Neural progenitor cell (in vitro differentiated cells): ENCODE measurements at places on chromosomes 13 and 19.

- DNase-seq = peak; percentile 89
These were observed 31.5 kb upstream of the HIF3A start for GRCh38 chr19:46265217-46265828.

- no peak for DNase-seq
These were observed 7.9 kb upstream of the FBXL3 start for GRCh38 chr13:77034881-77035280.

DNA sequence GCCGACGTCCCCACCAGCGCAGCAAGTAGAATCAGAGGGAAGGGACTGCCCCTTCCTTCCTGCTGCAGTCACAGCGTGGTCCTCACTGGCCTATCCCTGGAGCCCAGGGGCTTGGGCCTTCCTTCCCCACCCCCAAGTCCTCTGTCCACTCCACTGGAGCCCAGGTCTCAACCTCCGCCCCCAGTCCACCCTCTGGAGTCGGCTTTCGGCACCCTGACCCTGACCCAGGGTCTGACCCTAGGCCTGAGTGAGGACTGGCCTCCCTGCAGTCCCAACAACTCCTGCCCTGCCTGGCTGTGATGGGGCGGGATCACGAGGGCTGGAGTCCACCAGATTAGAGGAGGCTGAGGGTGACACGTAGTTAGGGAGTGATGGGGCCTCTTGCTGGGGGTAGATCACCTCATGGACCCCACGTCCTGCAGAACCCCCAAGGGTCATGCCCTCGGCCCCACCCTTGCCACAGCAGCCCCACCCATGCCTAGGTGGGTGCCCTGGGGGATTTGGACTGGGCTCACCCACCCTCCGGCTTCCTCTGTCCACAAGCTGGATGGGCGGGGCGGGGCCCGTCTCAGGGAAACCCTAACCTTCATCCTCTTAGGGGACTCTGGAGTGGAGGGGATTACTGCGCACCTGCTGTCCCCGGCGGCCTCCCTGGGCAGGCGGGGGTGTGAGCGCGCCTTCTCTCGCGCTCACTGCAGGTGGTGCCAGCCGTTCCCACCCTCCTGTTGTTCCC is 3.8 kb downstream of the RAX2 start:
- DNase-seq = no peak

DNA sequence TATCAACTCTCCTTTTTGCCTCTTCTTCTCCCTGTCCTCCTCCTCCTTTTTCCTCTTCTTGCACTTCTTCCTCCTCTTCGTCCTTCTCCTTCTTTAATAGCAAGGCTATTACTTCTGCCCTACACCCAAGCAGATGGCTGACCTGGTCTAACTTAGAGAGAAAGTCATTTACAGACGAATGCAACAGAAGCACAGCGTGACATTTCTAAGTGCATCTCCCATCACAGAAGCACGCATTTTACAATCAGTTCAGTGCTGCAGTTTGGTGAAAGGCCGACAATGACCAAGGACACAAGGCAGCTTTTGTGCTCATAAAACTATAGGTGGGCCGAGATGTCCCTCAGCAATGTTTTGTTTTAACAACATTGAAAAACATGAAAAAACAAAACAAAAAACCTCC is 231.5 kb downstream of the FGF14 start:
- DNase-seq = no peak

- DNase-seq = no peak
These were observed 50.5 kb downstream of the SGCG start for GRCh38 chr13:23231241-23231640.

DNA sequence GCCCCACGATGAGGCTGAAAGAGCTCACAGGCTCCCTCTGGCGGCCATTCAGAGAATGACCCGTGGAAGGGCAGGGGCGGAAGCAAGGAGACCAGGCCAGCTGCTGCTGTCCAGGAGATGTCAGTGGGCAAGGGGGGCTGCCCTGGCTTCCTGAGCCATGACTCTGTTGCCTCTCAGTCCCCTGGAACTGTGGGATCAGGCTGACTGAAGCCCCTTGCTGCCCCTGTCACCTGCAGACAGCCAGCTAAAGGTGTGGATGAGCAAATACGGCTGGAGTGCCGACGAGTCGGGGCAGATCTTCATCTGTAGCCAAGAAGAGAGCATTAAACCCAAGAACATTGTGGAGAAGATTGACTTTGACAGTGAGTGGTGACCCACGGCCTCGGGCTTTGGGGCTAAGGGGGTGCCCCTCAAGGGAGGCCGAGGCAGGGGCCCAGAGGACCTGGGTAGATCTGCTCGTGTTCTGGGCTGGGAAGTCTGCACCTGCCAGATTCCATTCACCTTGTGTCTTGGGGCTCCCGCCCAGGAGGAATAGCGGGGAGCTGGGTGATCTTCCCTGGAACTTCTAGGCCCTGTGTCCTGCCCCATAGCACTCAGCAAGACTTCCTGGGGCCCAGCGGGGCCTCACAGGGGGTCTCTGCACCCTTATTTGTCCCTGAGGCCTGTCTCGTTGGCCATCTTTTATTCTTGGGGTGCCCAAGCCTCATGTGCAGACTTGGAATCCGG is 12.5 kb upstream of the ACTN4 start:
- peak; percentile 67 for DNase-seq

DNA sequence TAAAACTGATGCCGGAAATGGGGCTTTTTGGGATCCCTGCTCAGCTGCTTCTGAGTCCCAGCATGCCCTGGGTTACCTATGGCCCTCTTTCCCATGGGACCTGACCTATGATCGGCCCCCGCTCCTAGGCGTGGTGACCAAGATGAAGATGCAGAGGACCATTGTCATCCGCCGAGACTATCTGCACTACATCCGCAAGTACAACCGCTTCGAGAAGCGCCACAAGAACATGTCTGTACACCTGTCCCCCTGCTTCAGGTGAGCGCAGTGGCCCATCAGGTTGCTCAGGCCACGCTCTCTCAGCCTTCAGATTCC is 1.5 kb downstream of the RPS11 start:
- DNase-seq = no peak

DNA sequence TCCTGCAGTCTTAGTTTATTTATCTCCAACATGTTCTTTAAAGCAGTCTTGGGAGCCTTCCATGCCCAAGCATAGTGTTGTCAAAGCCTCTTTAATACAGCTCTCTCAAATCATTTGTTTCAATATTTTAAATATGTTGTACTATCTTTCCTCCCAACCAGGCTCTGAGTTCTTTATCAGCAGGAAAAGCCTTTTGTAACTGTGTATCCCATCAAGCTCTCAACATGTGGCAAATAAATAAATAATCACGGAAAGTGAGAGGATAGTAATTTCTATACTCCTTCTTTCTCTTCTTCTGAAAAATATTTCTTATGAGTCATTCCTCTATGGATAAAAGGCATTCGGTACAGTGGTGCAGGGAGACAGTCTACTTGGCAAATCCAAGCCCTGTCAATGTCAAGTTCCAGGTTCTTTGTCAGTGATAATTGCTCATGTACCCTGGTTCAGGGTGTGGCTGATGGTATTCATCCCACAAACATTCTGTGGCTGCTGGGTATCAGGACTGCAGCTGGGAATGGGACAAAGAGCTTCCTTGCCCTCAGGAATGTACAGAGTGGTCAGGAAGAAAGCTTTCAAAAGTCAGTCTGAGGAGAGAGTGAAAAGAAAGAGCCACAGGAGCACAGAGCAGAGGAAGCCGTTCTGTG is 384.3 kb downstream of the EFNB2 start:
- DNase-seq = peak; percentile 63

DNA sequence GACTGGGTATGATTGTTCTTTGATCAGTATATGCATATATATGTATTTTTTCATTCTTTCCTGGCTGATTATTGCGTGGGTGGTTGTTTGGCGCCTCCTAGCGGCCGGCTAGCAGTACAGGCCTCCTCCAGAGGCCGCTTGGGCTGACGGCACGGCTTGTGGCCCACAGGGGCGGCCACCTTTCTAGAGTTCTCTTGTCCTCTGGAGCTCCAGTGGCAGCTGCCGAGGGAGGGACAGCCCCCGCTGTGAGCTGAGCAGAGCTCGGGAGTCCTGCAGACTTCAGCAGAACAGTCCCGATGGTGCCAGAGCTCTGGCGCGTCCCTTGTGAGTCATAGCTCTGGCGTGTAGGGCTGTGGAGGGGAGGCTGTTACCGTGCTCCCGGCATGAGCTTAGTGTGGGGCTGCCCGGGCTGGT is 22.5 kb upstream of the ZNF429 start:
- DNase-seq = peak; percentile 26

- DNase-seq = no peak
These were observed 29.6 kb downstream of the OLFM4 start for GRCh38 chr13:53058065-53058679.

DNA sequence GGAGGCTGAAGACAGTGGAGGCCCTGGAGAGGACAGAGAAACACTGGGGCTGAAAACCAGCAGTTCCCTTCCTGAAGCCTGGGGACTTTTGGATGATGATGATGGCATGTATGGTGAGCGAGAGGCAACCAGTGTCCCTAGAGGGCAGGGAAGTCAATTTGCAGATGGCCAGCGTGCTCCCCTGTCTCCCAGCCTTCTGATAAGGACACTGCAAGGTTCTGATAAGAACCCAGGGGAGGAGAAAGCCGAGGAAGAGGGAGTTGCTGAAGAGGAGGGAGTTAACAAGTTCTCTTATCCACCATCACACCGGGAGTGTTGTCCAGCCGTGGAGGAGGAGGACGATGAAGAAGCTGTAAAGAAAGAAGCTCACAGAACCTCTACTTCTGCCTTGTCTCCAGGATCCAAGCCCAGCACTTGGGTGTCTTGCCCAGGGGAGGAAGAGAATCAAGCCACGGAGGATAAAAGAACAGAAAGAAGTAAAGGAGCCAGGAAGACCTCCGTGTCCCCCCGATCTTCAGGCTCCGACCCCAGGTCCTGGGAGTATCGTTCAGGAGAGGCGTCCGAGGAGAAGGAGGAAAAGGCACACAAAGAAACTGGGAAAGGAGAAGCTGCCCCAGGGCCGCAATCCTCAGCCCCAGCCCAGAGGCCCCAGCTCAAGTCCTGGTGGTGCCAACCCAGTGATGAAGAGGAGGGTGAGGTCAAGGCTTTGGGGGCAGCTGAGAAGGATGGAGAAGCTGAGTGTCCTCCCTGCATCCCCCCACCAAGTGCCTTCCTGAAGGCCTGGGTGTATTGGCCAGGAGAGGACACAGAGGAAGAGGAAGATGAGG is 1.5 kb downstream of the PPP1R15A start:
- peak; percentile 0 for DNase-seq

DNA sequence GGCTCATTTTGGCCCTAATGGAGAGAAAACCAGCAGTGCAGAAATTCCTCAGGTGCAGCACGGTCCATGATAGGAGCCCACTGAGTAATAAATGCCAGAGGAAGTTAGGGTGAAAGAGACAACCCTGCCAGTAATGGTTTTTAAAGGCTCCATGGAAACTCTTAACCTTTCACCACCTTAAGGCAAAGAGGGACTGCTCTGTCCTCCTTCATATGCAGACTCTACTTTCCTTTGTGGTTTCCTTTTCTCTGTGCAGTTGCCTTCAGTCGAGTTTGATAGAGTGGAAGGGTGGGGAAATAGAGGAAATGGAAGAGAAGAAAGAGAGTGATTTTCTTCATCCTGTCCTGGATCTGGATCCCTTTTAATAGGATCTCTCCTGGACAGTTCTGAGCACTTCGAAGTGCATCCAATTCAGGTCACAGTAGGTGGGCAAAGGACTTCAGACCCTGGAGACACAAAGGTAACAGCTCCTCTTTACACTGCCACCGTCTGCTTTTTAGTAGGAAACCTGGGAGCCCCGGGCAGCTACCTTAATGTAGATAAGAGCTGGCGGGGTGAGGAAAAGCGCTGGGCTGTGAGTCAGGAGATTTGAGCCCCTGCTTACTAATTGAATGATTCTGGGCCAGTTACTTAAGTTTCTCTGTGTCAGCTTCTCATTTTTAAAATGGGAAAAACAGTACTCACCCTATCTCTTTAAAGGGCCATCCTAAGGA is 294.8 kb downstream of the KCNRG start:
- peak; percentile 19 for DNase-seq

GRCh38 chr13:42075517-42075916 is 27.1 kb downstream of the DGKH start:
- no peak for DNase-seq

DNA sequence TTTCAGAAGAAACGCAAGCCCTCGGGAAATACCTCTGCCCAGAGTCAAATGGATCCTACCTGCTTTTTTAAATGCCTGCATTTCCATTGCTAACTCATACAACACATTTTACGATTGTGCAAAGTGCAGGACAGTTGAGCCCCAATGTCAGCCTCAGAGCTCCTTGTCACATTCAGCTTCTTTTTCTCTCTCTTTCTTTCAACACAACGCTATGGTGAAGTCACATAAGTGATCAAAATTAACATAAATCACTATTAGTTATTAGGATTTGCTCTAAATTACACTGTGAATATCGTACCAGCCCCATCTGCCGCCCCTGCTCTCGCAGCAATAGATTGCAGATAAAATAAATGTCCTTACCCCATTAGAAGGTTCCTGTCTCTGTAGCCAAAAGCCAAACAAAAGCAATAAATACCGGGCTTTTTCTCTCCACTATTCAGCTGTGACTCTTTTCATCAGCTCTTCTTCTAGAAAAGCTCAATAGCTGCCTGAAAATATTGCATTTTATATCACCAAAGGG is 8.8 kb downstream of the POU4F1 start:
- DNase-seq = no peak
